Activated naive CD4-positive, alpha-beta T cell treated with anti-CD3 and anti-CD28 coated beads for 36 hours (primary cell): ENCODE measurements at places on chromosomes 1 and 21. TPM values are rescaled to one million over a fixed set of nuclear protein-coding genes. Genes with fewer than 3 reads are reported as not detected.

GRCh38 chr1:207883660-207884250 is 27.2 kb downstream of the CD34 start:
- H3K36me3 ChIP-seq, result no peaks in the 10 kb centered on the region
- peaks cover 40% of the 10 kb centered on the region for H3K4me1 ChIP-seq
- peak; percentile 49 for DNase-seq
- no peaks in the 10 kb centered on the region for H3K27me3 ChIP-seq
- H3K4me3 ChIP-seq, result peak overlapping the region; percentile 76

- no peaks in the 10 kb centered on the region for H3K27me3 ChIP-seq
- no peak overlapping the region for H3K4me3 ChIP-seq
- H3K36me3 ChIP-seq, result no peaks in the 10 kb centered on the region
- no peak overlapping the region for H3K27ac ChIP-seq
Observed at GRCh38 chr1:228936881-228937280, 201.6 kb downstream of the RHOU start.

GRCh38 chr1:153238527-153238926 is 21.0 kb upstream of the LORICRIN start:
- no peak for DNase-seq
- H3K36me3 ChIP-seq, result no peaks in the 10 kb centered on the region
- H3K27me3 ChIP-seq, result peaks cover 14% of the 10 kb centered on the region
- no peak overlapping the region for H3K4me3 ChIP-seq

- H3K36me3 ChIP-seq, result peaks cover 27% of the 10 kb centered on the region
- peaks cover 43% of the 10 kb centered on the region for H3K4me1 ChIP-seq
- no peaks in the 10 kb centered on the region for H3K27me3 ChIP-seq
- DNase-seq, result no peak
Observed at GRCh38 chr1:78619446-78619802, 824 bp upstream of the IFI44L start.

GRCh38 chr1:147241934-147242448 is 493 bp upstream of the CHD1L start:
- H3K4me3 ChIP-seq, result peak overlapping the region; percentile 85

DNA sequence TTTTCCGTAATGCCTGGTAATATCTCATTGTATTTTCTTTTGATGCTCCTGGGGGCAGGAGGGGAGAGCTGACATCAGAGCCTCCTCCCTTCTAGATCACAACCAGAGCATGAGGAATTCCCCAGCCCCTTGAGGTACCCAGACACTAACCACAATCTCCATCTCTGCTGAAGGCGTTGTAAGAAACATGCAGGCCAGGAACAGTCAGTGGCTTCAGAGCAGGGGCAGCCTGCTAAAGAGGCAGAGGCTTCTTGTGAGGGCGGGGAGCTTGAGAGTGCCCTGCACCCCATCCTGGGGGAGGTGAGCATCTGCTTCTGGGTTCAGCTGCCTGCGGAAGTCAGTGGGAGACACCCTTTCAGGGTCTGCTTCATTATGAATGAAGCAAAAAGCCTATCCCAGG is 19.0 kb downstream of the MAPKAPK2 start:
- DNase-seq, result peak; percentile 85
- H3K27ac ChIP-seq, result peak overlapping the region; percentile 84
- H3K4me3 ChIP-seq, result peak overlapping the region; percentile 40
- peaks cover 83% of the 10 kb centered on the region for H3K4me1 ChIP-seq
- peaks cover 1% of the 10 kb centered on the region for H3K36me3 ChIP-seq

DNA sequence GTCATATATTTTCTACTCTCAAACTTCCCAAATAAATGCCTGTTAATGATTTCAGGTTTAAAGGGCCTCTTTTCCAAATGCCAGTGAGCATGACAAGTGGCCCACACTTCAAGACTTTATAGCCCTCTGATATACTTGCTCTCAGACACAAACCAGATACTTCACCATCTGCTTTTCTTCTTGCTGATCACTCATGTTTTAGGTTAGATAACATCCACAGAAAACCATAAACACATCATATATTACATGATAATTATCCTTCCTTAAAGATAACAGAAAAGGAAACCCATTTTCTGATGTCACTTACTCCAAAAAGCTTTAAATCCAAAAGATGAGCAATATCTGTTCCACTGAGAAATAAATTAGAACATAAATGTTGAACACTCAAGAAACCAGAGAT is 723.5 kb downstream of the LTN1 start:
- H3K4me3 ChIP-seq, result no peak overlapping the region
- no peaks in the 10 kb centered on the region for H3K4me1 ChIP-seq
- peaks cover 2% of the 10 kb centered on the region for H3K27me3 ChIP-seq
- DNase-seq, result no peak
- no peak overlapping the region for H3K27ac ChIP-seq

- DNase-seq, result no peak
- no peak overlapping the region for H3K4me3 ChIP-seq
- no peaks in the 10 kb centered on the region for H3K36me3 ChIP-seq
Observed at GRCh38 chr1:32767641-32768040, 49.5 kb downstream of the YARS1 start.

DNA sequence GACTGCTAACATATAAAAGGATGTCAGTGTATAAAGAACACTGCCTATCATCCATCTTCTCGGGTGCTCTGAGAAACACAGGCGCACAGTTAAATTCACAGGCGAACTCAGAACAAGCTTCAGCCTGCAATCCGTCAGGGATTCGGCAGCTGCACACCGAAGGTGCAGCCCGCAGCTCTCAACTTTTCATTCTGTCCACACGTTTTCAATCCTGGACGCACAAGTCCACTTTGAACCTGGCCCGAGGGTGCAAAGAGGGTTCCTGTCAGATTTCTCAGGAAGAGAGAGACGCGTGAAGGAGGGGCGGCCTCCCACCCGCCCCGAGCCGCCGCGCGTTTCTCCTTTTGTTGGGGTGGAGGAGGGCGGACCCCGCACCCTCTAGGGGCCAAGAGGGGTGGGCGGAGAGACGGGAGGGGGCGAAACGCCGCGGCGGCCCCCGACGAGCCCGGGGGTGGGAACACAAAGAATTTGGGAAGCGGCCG is 724 bp downstream of the DOCK7 start:
- peaks cover 2% of the 10 kb centered on the region for H3K36me3 ChIP-seq
- H3K27ac ChIP-seq, result peak overlapping the region; percentile 25
- DNase-seq, result peak; percentile 18
- H3K4me1 ChIP-seq, result peaks cover 26% of the 10 kb centered on the region
- H3K27me3 ChIP-seq, result no peaks in the 10 kb centered on the region

- peaks cover 2% of the 10 kb centered on the region for H3K36me3 ChIP-seq
- no peak for DNase-seq
- no peaks in the 10 kb centered on the region for H3K27me3 ChIP-seq
- H3K27ac ChIP-seq, result no peak overlapping the region
- H3K4me1 ChIP-seq, result no peaks in the 10 kb centered on the region
- no peak overlapping the region for H3K4me3 ChIP-seq
Observed at GRCh38 chr21:44977616-44978340, 37.9 kb downstream of the SLX9 start.

GRCh38 chr1:29657816-29658215 is 421.5 kb downstream of the PTPRU start:
- H3K36me3 ChIP-seq, result no peaks in the 10 kb centered on the region
- no peak overlapping the region for H3K27ac ChIP-seq
- DNase-seq, result no peak
- peaks cover 14% of the 10 kb centered on the region for H3K27me3 ChIP-seq

DNA sequence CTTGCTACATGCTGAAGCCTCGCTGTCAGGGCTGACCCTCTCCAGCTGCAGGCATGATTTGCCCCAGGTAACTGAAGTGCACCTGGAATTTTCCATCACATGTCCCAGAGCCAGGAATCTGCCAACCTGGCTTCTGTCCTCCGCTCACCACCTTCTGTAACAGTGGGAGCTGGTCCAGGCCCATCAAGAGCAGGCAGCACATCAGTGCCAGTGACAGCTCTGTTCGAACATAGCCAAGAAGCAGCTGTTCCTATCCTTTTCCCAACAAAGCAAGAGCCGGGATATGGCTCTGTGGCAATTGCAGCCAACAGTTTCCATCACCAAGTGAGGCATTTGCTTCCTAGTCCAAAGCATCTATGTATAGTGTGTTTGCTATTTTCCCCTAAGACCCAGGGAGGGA is 42.2 kb upstream of the KANK4 start:
- H3K4me1 ChIP-seq, result peaks cover 3% of the 10 kb centered on the region
- H3K36me3 ChIP-seq, result peaks cover 1% of the 10 kb centered on the region
- peaks cover 2% of the 10 kb centered on the region for H3K27me3 ChIP-seq
- H3K27ac ChIP-seq, result no peak overlapping the region

DNA sequence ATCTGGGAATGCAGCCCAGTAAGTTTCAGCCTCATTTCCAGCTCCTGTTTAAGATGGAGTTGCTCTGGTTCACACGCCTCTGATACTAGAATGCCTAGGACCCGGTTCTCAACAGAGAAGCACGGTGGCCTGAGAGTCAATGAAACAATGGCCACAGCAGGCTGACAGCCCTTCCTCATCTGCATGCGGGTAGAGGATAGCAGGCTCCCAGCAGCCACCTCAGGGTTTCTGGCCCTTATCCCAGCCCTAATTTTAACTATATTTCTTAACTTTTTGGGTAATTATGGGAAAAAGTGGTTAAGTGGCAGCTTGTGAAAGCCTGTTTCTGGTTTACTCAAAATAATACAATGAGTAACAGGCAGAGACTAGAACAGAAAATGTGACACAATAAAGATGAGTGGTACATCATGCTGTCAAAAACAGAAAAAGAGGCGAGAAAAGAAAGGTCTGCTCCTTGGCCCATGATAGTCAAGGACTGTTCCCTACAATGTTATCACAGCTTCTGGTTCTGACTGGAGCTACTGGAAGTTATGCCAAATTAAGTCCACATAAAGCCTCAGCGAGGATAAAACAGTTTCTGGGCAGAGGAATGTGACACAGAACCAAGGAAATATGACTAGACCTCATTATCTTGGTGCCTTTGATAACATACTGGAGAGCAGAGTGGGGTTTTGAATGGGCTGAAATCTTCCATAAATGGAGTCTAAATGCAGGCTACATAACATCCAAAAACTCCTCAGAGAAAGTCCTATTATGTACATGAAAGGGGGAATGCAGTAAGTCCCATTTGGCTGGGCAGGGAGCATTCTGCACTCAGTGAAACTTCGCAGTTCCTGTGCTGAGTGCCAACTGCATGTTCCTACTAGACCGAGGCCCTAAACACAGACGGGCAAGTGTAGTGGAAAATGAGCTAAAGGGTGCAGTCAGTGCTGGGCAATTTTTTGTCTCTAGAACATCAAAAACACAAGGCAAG is 92.1 kb downstream of the NIBAN1 start:
- H3K27ac ChIP-seq, result peak overlapping the region; percentile 79
- no peak overlapping the region for H3K4me3 ChIP-seq
- peaks cover 25% of the 10 kb centered on the region for H3K27me3 ChIP-seq
- H3K4me1 ChIP-seq, result peaks cover 25% of the 10 kb centered on the region
- DNase-seq, result peak; percentile 31

DNA sequence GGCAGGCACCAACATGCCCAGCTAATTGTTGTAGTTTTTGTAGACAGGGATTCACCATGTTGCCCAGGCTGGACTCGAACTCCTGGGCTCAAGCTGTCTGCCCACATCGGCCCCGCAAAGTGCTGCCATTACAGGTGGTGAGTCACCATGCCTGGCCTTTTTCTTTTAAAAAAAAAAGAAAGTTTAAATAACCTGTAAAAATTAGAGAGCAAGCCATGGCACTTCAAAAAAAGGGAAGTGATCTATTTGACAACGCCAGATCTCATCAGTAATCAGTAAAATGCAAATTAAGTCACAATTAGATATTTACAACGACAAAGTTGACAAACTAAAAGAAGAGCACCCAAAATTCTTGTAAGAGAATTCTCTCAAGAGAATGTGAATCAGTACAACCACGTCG is 2.9 kb upstream of the RBBP5 start:
- peaks cover 23% of the 10 kb centered on the region for H3K4me1 ChIP-seq
- no peaks in the 10 kb centered on the region for H3K27me3 ChIP-seq
- no peak overlapping the region for H3K4me3 ChIP-seq
- no peak for DNase-seq
- H3K27ac ChIP-seq, result no peak overlapping the region

- H3K4me1 ChIP-seq, result peaks cover 76% of the 10 kb centered on the region
- DNase-seq, result no peak
Observed at GRCh38 chr1:42328916-42329496, 6.0 kb downstream of the FOXJ3 start.

- no peak for DNase-seq
- no peak overlapping the region for H3K4me3 ChIP-seq
- H3K27ac ChIP-seq, result no peak overlapping the region
- no peaks in the 10 kb centered on the region for H3K36me3 ChIP-seq
Observed at GRCh38 chr1:175054736-175055135, 12.9 kb upstream of the TNN start.

DNA sequence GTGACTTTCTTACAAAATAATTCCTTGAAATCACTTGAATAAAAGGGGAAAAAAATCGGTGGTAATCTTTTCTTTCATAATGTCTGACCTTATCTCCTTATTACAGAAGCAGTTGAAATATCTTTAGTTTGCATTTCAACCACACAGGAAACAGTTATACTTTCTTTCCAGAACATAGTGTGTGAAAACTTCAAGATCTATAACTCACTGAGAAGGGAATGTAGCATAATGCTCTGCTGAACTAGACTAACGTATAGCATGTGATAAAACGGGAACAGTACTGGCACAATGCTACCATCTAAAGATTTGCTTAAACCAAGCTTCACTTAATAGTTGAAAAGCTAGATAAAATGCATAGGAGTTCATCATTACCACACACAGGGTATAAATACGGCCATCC is 45.0 kb downstream of the VAV3 start:
- peak overlapping the region; percentile 8 for H3K4me3 ChIP-seq
- H3K27me3 ChIP-seq, result no peaks in the 10 kb centered on the region
- peaks cover 24% of the 10 kb centered on the region for H3K4me1 ChIP-seq
- no peak for DNase-seq
- H3K36me3 ChIP-seq, result peaks cover 9% of the 10 kb centered on the region
- no peak overlapping the region for H3K27ac ChIP-seq

GRCh38 chr1:243796016-243796415 is 54.0 kb downstream of the AKT3 start:
- no peaks in the 10 kb centered on the region for H3K27me3 ChIP-seq
- H3K27ac ChIP-seq, result no peak overlapping the region
- peaks cover 40% of the 10 kb centered on the region for H3K4me1 ChIP-seq
- no peak for DNase-seq
- no peak overlapping the region for H3K4me3 ChIP-seq

GRCh38 chr1:176391621-176392020 is 71.4 kb upstream of the PAPPA2 start:
- no peak overlapping the region for H3K27ac ChIP-seq
- H3K4me1 ChIP-seq, result no peaks in the 10 kb centered on the region
- no peaks in the 10 kb centered on the region for H3K36me3 ChIP-seq
- H3K27me3 ChIP-seq, result peaks cover 2% of the 10 kb centered on the region

GRCh38 chr1:51634618-51635017 is 17.7 kb downstream of the OSBPL9 start:
- H3K27ac ChIP-seq, result no peak overlapping the region
- DNase-seq, result no peak
- no peaks in the 10 kb centered on the region for H3K27me3 ChIP-seq

GRCh38 chr1:225851805-225852204 is 30.4 kb downstream of the TMEM63A start:
- H3K27me3 ChIP-seq, result no peaks in the 10 kb centered on the region
- DNase-seq, result peak; percentile 49
- H3K4me3 ChIP-seq, result no peak overlapping the region
- peaks cover 19% of the 10 kb centered on the region for H3K36me3 ChIP-seq
- H3K4me1 ChIP-seq, result peaks cover 47% of the 10 kb centered on the region

DNAJC11 gene
- total RNA-seq, result 32.5 TPM

IL23R gene
- total RNA-seq, result 12.2 TPM

TMEM240 gene
- total RNA-seq, result not detected

WDTC1 gene
- 22.6 TPM for total RNA-seq

TSTD1 gene
- 50.3 TPM for total RNA-seq

TNFRSF1B gene
- 69.4 TPM for total RNA-seq

HSPA6 gene
- 0.25 TPM for total RNA-seq

CASZ1 gene
- 2.0 TPM for total RNA-seq

OR2L5 gene
- not detected for total RNA-seq

FAM163A gene
- not detected for total RNA-seq

FOXO6 gene
- total RNA-seq, result not detected

PDC gene
- total RNA-seq, result not detected

SLC30A10 gene
- total RNA-seq, result not detected

FALEC gene
- total RNA-seq, result not detected
